ENCODE measurements at places on chromosomes 7 and 10. TPM values are rescaled to one million over a fixed set of nuclear protein-coding genes. Genes with fewer than 3 reads are reported as not detected.

Gene TMEM178B
- total RNA-seq, result 1.1 TPM

Gene NOBOX
- total RNA-seq, result not detected

Gene C10orf53
- not detected for total RNA-seq

Gene AKR1E2
- 8.6 TPM for total RNA-seq

Gene ZCWPW1
- total RNA-seq, result 1.3 TPM

Gene CD36
- total RNA-seq, result 26.5 TPM

Gene EN2
- not detected for total RNA-seq

Gene MINPP1
- total RNA-seq, result 19.7 TPM

Gene WNT8B
- not detected for total RNA-seq

Gene RBP3
- not detected for total RNA-seq

DNA sequence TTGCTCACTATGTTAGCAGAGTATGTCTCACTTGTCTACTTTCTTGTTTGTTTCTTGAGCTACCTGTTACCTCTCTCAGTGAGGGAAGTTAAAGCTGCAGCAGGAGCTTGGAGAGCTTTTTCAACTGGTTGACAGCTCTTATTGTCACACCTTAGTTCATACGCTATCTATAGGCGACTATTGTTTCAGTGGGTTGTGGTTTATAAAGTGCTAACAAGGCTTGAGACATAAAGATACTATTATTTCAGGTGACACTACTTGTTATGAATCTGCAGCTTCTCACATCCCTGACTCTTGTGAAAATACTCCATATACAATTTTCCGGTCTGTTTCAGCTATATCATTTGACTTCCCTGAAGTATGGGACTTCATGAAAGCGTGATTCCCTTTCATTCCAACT lies 167.4 kb downstream of the CSTF2T start:
- H3K27ac ChIP-seq, result no peak overlapping the region
- DNase-seq, result no peak
- no peaks in the 10 kb centered on the region for H3K36me3 ChIP-seq
- H3K4me1 ChIP-seq, result no peaks in the 10 kb centered on the region
- H3K4me3 ChIP-seq, result no peak overlapping the region
- H3K27me3 ChIP-seq, result no peaks in the 10 kb centered on the region

DNA sequence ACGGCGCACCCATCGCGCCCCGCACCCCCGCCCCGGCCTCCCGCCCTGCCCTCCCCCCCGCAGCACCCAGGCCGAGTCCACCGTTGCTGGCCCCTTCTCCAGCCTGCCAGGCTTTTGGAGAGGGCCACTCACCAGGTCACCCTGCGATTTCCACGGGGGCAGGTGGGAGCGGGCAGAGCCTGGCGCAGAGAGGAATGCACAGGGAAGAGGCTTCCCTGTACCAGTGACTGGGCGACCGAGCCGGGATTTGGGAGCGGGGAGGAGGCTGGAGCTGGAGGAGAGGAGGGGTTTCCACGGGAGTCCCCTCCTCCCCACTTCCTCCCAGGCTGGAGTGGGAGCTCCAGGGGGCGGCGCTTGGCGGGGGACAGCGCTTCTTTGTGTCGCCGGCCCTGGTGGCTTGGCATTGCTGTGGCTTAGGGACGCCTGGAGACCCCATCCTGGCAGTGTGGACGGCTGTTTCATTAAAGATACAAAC lies 19.3 kb downstream of the TCAF1 start:
- H3K27me3 ChIP-seq, result no peaks in the 10 kb centered on the region
- peak overlapping the region; percentile 38 for H3K4me3 ChIP-seq
- peak overlapping the region; percentile 57 for H3K27ac ChIP-seq

- no peak overlapping the region for H3K4me3 ChIP-seq
- H3K27me3 ChIP-seq, result no peaks in the 10 kb centered on the region
- H3K36me3 ChIP-seq, result no peaks in the 10 kb centered on the region
- no peak for DNase-seq
Measured at GRCh38 chr7:91311839-91312238, 47.6 kb downstream of the FZD1 start.

- H3K4me1 ChIP-seq, result no peaks in the 10 kb centered on the region
- no peaks in the 10 kb centered on the region for H3K27me3 ChIP-seq
- H3K36me3 ChIP-seq, result no peaks in the 10 kb centered on the region
- no peak overlapping the region for H3K27ac ChIP-seq
Measured at GRCh38 chr7:75624134-75624832, 114.5 kb downstream of the HIP1 start.

- H3K4me1 ChIP-seq, result peaks cover 27% of the 10 kb centered on the region
- DNase-seq, result peak; percentile 82
- H3K27me3 ChIP-seq, result no peaks in the 10 kb centered on the region
- H3K4me3 ChIP-seq, result peak overlapping the region; percentile 69
- no peaks in the 10 kb centered on the region for H3K36me3 ChIP-seq
Measured at GRCh38 chr10:102119417-102120141, 589 bp downstream of the LDB1 start.

DNA sequence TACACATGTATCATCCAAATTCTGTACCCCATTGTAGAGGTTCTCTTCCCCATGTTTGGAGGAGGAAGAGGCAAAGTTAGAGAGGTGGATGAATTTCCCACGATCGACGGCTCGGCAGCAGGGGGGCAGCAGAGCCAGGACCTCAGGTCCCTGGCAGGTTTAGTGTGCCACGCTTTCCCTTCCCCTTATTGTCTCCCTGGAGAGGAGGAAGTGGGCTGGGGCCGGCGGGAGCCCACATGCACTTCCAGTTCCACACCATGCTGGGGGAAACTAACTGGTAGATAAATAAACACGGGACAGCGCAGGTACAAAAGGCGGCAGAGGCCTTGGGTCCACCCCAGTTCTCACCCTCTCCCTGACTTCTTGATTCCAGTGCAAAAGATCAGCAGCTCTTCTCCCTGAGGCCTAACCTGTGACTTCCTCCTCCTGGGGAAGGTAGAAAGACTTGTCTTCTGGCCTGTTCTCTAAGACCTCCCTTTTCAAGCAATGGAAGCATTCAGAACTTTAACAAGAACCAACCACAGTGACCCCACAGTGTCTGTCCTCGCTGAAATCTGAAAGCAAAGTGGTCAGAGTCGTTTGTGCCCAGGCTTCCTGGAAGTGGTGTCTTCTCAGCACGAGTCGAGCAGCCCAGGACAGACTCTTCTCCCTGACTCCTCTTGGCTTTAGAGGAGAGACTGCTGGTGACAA lies 30.5 kb upstream of the SRGN start:
- no peak overlapping the region for H3K4me3 ChIP-seq
- no peaks in the 10 kb centered on the region for H3K36me3 ChIP-seq
- H3K27me3 ChIP-seq, result no peaks in the 10 kb centered on the region
- no peak for DNase-seq
- peak overlapping the region; percentile 63 for H3K27ac ChIP-seq

- no peaks in the 10 kb centered on the region for H3K36me3 ChIP-seq
- no peaks in the 10 kb centered on the region for H3K4me1 ChIP-seq
- H3K27ac ChIP-seq, result peak overlapping the region; percentile 19
- no peak overlapping the region for H3K4me3 ChIP-seq
- DNase-seq, result no peak
Measured at GRCh38 chr7:7922684-7923385, 45.8 kb upstream of the GLCCI1 start.

GRCh38 chr10:17024461-17024860 lies 105.2 kb downstream of the CUBN start:
- no peak for DNase-seq
- H3K4me3 ChIP-seq, result no peak overlapping the region
- no peaks in the 10 kb centered on the region for H3K4me1 ChIP-seq
- H3K27ac ChIP-seq, result peak overlapping the region; percentile 53
- no peaks in the 10 kb centered on the region for H3K27me3 ChIP-seq

GRCh38 chr7:28547115-28547514 lies 134.8 kb downstream of the CREB5 start:
- no peak overlapping the region for H3K27ac ChIP-seq
- H3K27me3 ChIP-seq, result no peaks in the 10 kb centered on the region
- DNase-seq, result no peak

DNA sequence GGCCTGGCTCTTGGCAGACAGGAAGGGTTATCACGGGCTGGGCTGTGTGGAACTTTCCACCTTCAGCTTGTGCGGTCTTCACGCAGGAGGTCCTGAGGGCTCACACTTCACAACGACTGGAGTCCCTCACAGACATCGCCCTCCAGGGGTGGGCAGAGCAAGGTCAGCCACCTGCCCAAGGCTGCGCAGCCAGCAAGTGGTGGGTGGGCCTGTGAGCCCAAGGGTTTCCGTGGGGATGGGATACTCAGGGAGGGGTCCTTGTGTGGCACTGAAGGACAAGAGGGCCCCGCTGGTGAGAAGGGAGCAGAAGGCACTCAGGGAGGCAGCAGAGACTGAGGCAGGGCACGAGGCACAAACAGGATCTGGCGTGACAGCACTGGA lies 22.0 kb downstream of the PDIA4 start:
- H3K27ac ChIP-seq, result no peak overlapping the region
- no peak overlapping the region for H3K4me3 ChIP-seq
- H3K4me1 ChIP-seq, result no peaks in the 10 kb centered on the region

GRCh38 chr10:15485684-15486316 lies 114.7 kb upstream of the FAM171A1 start:
- no peak overlapping the region for H3K4me3 ChIP-seq
- H3K27ac ChIP-seq, result no peak overlapping the region
- H3K27me3 ChIP-seq, result no peaks in the 10 kb centered on the region
- no peak for DNase-seq
- H3K36me3 ChIP-seq, result no peaks in the 10 kb centered on the region

DNA sequence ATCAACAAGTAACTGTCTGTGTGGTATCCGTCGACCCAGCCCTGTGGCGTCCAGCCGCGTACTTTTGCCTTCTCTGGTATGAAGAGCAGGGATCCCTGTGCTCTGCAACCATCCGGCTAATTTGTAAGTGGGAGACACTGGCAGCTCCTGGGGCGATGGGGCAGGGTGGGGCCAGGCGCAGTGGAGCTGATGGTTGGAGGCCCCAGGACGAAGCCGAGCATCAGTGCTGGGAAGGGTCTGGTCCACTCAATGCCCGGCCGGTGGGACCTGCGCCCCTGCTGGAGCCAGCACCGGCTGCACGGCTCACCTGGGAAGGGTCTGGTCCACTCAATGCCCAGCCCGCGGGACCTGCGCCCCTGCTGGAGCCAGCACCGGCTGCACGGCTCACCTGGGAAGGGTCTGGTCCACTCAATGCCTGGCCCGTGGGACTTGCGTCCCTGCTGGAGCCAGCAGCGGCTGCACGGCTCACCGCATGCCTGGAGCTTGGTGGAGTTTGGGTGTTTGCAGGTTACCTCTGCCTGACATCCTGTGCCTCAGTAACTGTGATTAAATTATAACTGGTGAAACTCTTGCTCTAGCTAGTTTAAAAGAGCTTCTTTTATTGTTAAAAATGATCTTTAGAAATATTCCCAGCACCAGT lies 96.1 kb downstream of the NKX6-2 start:
- H3K4me1 ChIP-seq, result peaks cover 2% of the 10 kb centered on the region
- no peaks in the 10 kb centered on the region for H3K27me3 ChIP-seq
- no peaks in the 10 kb centered on the region for H3K36me3 ChIP-seq
- DNase-seq, result no peak
- H3K27ac ChIP-seq, result no peak overlapping the region

- H3K4me3 ChIP-seq, result no peak overlapping the region
- no peak overlapping the region for H3K27ac ChIP-seq
- H3K27me3 ChIP-seq, result no peaks in the 10 kb centered on the region
- no peaks in the 10 kb centered on the region for H3K4me1 ChIP-seq
- DNase-seq, result no peak
Measured at GRCh38 chr7:29957521-29958310, 31.9 kb downstream of the SCRN1 start.

DNA sequence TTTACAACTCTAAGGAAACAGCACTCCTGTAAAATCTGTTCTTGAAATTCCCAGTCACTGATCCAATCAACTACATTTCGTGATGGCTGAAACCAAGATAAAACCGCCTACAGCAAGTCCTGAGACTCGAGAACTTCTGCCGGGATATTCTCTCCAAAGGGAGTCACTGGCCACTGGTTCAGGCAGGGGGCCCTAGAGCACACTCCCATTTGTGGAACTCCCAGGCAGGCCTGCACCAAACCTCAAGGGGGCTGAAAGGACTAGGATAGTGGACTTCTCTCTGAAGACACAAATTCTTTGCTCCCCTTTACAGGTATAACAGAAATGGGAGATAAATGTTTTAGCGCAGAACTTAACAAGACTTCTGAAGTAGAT lies 16.3 kb downstream of the CYTH3 start:
- no peak overlapping the region for H3K27ac ChIP-seq
- DNase-seq, result no peak
- H3K36me3 ChIP-seq, result no peaks in the 10 kb centered on the region

DNA sequence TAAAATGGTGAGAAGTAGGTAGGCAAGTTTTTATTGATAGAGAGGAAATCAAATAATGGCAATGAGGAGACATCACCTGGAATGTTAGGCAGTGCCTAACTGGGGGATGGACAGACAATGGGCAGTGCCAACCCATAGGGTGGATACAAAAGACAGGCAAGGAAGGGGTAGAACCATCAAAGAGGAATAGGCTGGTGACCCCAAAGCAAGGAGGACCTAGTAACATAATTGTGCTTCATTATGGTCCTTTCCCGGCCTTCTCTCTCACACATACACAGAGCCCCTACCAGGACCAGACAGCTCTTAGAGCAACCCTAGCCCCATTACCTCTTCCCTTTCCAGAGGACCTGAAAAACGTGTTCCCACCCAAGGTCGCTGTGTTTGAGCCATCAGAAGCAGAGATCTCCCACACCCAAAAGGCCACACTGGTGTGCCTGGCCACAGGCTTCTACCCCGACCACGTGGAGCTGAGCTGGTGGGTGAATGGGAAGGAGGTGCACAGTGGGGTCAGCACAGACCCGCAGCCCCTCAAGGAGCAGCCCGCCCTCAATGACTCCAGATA lies 30.0 kb downstream of the PRSS2 start:
- no peak overlapping the region for H3K4me3 ChIP-seq
- DNase-seq, result no peak
- H3K27me3 ChIP-seq, result peaks cover 21% of the 10 kb centered on the region
- H3K4me1 ChIP-seq, result no peaks in the 10 kb centered on the region
- H3K27ac ChIP-seq, result no peak overlapping the region

- H3K4me1 ChIP-seq, result no peaks in the 10 kb centered on the region
- H3K36me3 ChIP-seq, result no peaks in the 10 kb centered on the region
- H3K4me3 ChIP-seq, result no peak overlapping the region
- DNase-seq, result peak; percentile 67
- no peaks in the 10 kb centered on the region for H3K27me3 ChIP-seq
Measured at GRCh38 chr7:132368246-132368900, 207.9 kb downstream of the PLXNA4 start.

DNA sequence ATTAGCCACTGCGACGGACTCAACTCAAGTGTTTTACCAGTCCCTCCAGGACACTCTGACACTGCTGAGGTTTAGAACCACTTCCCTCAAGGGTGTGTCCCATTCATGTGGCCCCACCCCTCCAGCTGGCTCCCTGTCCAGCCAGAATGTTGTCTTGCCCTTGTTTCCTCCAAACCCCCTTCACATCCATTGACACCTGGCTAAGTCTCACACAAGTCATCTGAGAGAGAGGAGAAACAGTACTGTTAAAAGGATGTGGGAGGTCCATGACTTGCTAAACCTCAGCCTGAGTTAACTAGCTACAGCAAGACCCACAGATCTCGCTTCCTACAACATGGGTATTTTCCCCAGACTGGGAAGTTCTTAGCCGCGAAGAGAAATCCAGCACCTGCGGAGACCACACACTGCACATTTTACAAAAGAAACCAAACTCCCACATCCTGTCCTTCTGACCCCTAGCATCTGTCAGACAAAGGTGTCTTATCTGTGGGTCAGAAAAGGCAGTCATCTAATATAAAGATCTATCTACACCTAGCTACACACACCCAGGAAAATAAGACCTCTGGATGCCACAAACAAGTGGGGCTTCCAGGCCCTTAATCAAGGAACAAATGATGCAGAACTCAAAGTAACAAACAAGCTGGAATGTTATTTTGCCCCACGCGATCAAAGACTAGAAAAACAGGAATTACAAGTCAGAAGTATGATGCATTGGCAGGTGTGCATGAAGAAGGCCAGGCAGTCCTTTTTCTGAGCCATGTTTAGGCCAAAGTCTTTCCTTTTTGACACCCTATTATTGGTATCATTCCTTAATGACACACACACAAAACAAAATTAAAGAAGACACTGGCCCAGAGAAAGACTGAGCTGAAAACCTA lies 13.9 kb downstream of the OSBPL3 start:
- H3K4me1 ChIP-seq, result peaks cover 9% of the 10 kb centered on the region
- no peak overlapping the region for H3K27ac ChIP-seq
- H3K36me3 ChIP-seq, result no peaks in the 10 kb centered on the region
- no peak overlapping the region for H3K4me3 ChIP-seq

Data from colonic mucosa (tissue), 4 donors.